ENCODE measurements at places on chromosomes 11 and 22.

DNA sequence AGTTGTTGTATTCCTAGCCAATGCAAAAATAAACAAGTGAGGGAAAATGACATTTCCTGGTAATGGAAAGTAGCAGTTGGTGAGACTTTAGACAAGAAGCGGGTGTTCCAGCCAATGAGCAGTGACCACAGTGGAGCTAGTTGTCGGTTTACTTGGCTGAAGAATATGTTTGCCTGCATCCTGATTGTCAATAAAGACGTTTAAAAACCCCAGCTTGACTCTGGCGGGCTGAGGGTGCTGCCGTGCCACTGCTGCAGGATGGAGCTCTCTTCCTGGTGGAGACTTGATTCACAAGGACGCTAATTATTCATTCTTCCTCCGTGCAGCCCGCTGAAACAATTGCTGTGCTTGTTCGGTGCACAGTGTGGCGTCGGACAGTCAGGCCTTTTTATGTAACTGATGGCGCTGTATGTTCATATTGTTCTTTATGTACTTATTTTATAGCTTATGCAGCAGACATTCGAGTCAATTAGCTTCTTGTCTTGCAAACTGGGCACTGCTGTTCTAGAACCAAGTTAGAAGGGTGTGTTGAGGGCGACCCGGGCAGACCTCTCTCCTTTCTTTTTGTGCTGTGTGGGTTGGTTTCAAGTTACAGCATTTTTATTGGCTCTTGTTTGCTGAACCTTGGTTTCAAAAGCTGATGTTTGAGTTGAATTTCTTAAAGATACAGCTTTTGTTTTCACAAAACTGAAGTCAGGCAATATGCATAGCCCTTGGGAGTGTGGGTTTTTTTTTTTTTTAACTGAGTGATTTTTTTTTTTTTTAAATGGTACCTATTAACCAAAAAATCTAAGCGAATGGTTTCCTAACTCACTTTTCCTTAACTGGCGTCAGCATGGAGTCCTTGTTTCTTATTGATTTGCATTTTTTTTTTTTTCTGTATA is 153.9 kb downstream of the TEAD1 start:
- H3K27me3 ChIP-seq = peaks cover 13% of the 10 kb centered on the region
- no peak overlapping the region for H3K4me3 ChIP-seq
- H3K36me3 ChIP-seq = no peaks in the 10 kb centered on the region

- no peak overlapping the region for H3K27ac ChIP-seq
- H3K4me1 ChIP-seq = no peaks in the 10 kb centered on the region
- no peak overlapping the region for H3K4me3 ChIP-seq
- peaks cover 73% of the 10 kb centered on the region for H3K36me3 ChIP-seq
- no peak for DNase-seq
These were observed 14.7 kb downstream of the GATD1 start for GRCh38 chr11:762421-763072.

DNA sequence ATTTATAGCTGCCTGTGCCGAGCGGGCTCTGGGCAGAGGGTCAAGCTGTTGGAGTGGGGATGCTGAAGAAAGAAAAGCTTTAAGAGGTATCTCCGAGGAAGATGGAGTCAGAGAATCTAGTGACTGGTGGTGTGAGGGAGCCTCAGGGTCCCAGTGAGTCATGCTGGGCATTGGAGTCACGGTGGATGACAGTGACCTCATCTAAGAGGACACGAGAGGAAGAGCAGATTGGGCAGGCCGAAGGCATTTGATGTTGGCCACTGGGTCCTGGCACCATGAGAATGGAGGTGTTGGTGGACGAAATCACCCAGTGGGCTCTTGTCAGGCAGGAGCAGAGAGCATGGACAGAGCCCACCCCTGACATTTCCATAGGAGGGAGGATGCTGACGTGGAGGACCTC is 68.4 kb downstream of the TBC1D22A start:
- no peak overlapping the region for H3K4me3 ChIP-seq
- no peaks in the 10 kb centered on the region for H3K27me3 ChIP-seq
- H3K4me1 ChIP-seq = no peaks in the 10 kb centered on the region
- H3K27ac ChIP-seq = no peak overlapping the region

DNA sequence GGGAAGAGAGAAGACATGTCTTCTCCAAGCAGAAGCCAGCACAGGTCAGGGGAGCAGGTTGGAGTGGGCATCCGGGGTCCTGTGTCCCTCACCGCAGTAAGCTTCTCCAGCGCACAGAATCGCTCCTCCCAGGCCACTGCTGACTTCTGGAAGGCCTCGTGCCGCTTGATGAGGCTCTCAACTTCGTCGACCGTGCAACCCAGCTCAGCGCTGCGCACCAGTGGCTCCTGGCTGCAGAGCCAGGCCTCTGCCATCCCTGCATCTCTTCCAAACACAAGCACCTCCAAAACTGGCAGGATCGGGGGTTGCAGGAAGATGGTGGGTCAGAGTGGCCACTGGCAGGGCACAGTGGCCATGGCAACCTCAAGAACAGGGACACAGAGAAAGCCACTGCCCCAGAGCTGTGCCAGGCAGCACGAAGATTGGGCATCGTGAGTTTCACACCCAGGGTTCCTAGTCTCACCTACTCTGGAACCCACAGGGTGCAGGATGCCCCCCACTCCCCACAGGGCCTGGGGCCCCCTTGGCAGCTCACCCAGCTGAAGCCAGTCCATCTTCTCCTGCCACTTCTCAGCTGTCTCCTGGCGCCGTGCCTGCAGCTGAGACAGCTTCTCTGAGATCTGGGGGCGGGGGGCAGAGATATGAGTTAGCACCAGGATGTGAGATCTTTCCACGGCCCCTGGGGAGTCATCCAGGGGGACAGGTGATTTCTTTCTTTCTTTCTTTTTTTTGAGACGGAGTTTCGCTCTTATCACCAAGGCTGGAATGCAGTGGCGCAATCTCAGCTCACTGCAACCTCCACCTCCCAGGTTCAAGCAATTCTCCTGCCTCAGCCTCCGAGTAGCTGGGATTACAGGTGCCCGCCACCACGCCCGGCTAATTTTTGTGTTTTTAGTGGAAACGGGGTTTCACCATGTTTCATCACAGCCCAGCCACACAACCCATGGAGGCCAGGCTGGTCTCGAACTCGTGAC is 11.2 kb upstream of the RBM4B start:
- H3K27me3 ChIP-seq = no peaks in the 10 kb centered on the region
- H3K27ac ChIP-seq = no peak overlapping the region
- H3K4me3 ChIP-seq = no peak overlapping the region
- H3K36me3 ChIP-seq = no peaks in the 10 kb centered on the region
- no peaks in the 10 kb centered on the region for H3K4me1 ChIP-seq

- no peak overlapping the region for H3K27ac ChIP-seq
- peaks cover 6% of the 10 kb centered on the region for H3K4me1 ChIP-seq
- H3K4me3 ChIP-seq = no peak overlapping the region
These were observed 2.8 kb upstream of the BCO2 start for GRCh38 chr11:112172362-112172994.

DNA sequence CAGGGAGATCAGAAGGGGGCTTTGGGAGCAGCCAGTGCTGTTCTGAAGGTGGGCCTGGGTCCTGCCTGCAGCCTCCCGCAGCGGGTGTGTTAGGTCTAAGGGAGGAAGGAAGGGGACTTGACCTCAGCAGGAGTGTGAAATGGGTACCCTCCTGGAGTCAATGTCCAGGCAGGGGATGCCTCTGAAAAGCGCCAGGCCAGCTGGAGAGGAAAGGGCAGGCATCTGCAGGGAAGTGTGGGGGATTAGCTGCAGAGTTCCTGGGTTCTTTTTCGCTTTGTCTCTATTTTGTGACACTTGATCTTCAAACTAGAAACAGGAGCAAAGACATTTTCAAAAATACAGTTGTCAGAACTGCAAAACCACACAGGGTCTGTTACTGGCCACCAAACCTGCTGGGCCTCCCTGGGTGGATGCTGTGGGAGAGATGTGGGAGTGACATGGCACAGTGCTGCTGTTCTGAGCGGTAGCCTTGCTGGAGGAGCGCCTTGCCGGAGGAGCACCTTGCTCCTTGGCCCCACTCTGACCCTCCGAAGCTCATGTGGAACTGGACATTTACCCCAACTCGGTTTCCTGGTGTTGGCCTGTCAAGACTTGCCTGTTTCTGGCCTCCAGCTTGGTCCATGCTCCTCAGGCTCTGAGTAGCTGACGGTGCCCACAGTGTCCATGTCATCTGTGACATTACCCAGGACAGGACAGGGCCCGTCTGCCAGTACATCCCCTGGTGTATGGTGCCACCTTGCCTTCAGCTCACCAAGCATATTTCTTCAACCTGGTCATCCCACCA is 25.9 kb downstream of the MED15 start:
- H3K4me3 ChIP-seq = no peak overlapping the region
- DNase-seq = no peak
- peak overlapping the region; percentile 16 for H3K27ac ChIP-seq
- no peaks in the 10 kb centered on the region for H3K27me3 ChIP-seq
- peaks cover 15% of the 10 kb centered on the region for H3K4me1 ChIP-seq

DNA sequence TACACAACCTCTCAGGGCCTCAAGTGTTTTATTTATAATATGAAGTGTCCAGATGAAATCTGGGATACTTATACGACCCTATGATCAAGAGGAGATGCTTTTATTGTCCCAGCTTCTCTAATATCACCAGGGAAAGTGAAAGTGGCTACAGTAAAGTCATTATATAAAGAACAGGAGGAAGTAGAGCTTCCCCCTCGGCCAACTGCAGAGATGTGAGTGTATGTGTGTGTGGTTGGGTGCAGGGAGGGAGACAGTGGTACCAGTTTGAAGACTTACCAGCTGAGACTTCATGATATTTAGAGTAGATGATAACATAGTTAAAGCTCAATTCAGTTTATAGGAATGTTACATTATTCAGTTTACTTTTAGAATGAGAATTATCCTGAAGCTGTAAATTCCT is 373.6 kb upstream of the DDI1 start:
- no peak overlapping the region for H3K27ac ChIP-seq
- H3K27me3 ChIP-seq = no peaks in the 10 kb centered on the region
- no peaks in the 10 kb centered on the region for H3K36me3 ChIP-seq
- DNase-seq = no peak
- H3K4me1 ChIP-seq = no peaks in the 10 kb centered on the region
- no peak overlapping the region for H3K4me3 ChIP-seq

DNA sequence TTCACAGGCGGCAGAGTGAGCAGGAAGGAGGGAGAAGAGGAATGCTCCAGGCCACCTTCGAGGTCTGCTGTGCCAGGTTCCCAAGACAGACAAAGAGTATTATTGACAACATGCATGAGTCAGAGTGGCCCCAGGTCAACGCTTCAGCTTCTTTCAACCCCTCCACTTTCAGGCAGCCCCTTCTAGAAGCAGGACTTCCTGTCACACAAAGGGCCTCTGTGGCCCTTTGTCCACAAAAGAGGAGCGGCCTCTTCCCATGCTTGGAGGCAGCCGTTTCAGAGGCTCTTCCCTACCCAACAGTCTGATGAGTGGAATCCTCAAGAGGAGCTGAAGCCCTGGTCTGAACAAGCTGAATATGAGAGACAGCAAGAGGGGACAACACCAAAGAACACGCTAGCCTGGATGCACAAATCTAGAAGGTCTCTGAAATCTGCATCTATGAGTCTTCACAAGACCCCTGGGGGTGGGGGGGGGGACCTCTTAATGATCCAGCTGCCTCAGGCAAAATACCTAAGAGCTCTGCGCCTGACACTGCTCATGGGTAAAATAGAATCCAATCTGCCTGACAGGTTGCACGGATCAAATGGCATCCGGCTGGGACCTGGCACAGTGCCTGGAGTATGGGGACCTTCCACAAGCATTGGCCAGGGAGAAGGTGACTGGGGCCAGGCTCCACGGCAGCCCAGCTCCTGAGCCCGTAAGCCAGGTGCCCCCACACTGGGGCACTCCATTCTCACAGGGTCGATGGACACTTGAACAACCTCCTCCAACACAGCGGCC is 67.5 kb downstream of the PACSIN2 start:
- H3K27me3 ChIP-seq = no peaks in the 10 kb centered on the region
- no peaks in the 10 kb centered on the region for H3K36me3 ChIP-seq

GRCh38 chr11:75449776-75450175 is 16.8 kb upstream of the KLHL35 start:
- no peak overlapping the region for H3K4me3 ChIP-seq
- no peaks in the 10 kb centered on the region for H3K4me1 ChIP-seq
- DNase-seq = no peak
- no peaks in the 10 kb centered on the region for H3K27me3 ChIP-seq

- H3K4me1 ChIP-seq = no peaks in the 10 kb centered on the region
- H3K27ac ChIP-seq = no peak overlapping the region
- H3K36me3 ChIP-seq = no peaks in the 10 kb centered on the region
- DNase-seq = no peak
These were observed 6.0 kb downstream of the OR10Q1 start for GRCh38 chr11:58222721-58223120.

GRCh38 chr11:14300661-14301304 is 58.2 kb downstream of the RRAS2 start:
- no peak overlapping the region for H3K4me3 ChIP-seq
- no peaks in the 10 kb centered on the region for H3K4me1 ChIP-seq
- peak; percentile 19 for DNase-seq
- H3K27ac ChIP-seq = no peak overlapping the region

GRCh38 chr11:8025123-8025522 is 38.0 kb downstream of the EIF3F start:
- no peak for DNase-seq
- H3K27ac ChIP-seq = no peak overlapping the region
- H3K4me1 ChIP-seq = no peaks in the 10 kb centered on the region
- H3K36me3 ChIP-seq = no peaks in the 10 kb centered on the region
- no peaks in the 10 kb centered on the region for H3K27me3 ChIP-seq
- no peak overlapping the region for H3K4me3 ChIP-seq

GRCh38 chr11:15865212-15865987 is 490.9 kb downstream of the SOX6 start:
- H3K36me3 ChIP-seq = no peaks in the 10 kb centered on the region
- H3K27me3 ChIP-seq = no peaks in the 10 kb centered on the region
- DNase-seq = no peak
- H3K4me1 ChIP-seq = no peaks in the 10 kb centered on the region

GRCh38 chr11:40683010-40683409 is 776.4 kb downstream of the LRRC4C start:
- no peaks in the 10 kb centered on the region for H3K4me1 ChIP-seq
- no peak for DNase-seq
- no peaks in the 10 kb centered on the region for H3K27me3 ChIP-seq

GRCh38 chr22:50151571-50152537 is 18.7 kb upstream of the PANX2 start:
- no peak overlapping the region for H3K4me3 ChIP-seq
- H3K27me3 ChIP-seq = no peaks in the 10 kb centered on the region
- H3K4me1 ChIP-seq = no peaks in the 10 kb centered on the region
- DNase-seq = no peak

- no peak for DNase-seq
- H3K4me3 ChIP-seq = no peak overlapping the region
- H3K36me3 ChIP-seq = no peaks in the 10 kb centered on the region
These were observed 125.3 kb downstream of the APOL5 start for GRCh38 chr22:35842954-35843353.

GRCh38 chr22:48952256-48953102 is 875.2 kb downstream of the BRD1 start:
- no peaks in the 10 kb centered on the region for H3K27me3 ChIP-seq
- no peak for DNase-seq
- H3K36me3 ChIP-seq = no peaks in the 10 kb centered on the region
- H3K4me3 ChIP-seq = no peak overlapping the region
- H3K4me1 ChIP-seq = no peaks in the 10 kb centered on the region

- no peaks in the 10 kb centered on the region for H3K36me3 ChIP-seq
- H3K27me3 ChIP-seq = no peaks in the 10 kb centered on the region
- no peaks in the 10 kb centered on the region for H3K4me1 ChIP-seq
- no peak for DNase-seq
- H3K4me3 ChIP-seq = no peak overlapping the region
These were observed 20.3 kb downstream of the DKK3 start for GRCh38 chr11:11988099-11988651.

GRCh38 chr11:12100841-12101242 is 9.5 kb upstream of the MICAL2 start:
- no peak overlapping the region for H3K27ac ChIP-seq
- H3K4me1 ChIP-seq = no peaks in the 10 kb centered on the region
- no peak overlapping the region for H3K4me3 ChIP-seq
- DNase-seq = no peak
- no peaks in the 10 kb centered on the region for H3K36me3 ChIP-seq
- no peaks in the 10 kb centered on the region for H3K27me3 ChIP-seq
